Glutamatergic neuron (in vitro differentiated cells): ENCODE measurements at places on chromosomes 13 and 19. TPM values are rescaled to one million over a fixed set of nuclear protein-coding genes. Genes with fewer than 3 reads are reported as not detected.

DNA sequence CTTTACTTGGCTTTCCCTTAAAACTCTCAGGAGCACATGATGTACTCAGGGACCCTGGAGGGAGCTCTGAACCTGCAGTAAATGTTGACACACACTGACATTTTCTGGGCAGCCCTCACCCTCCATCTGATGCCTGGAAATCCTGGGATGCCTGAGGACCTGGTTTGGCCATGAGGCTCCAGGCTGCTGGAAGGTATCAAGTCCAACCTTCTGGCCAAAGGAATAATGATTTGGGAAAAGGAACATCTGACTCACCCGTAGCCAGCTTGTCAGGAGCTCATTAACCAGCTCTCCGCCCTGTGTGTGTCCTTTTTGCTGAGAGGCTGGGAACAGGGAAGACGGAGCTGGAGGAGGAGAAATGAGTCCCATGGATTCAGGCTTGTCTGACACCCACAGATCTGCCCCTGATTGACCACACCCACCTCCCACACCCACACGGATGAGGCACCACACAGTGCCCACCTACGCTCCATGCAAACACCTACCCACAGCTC, 10.3 kb downstream of the ZNF558 start:
- DNase-seq, result no peak

DNA sequence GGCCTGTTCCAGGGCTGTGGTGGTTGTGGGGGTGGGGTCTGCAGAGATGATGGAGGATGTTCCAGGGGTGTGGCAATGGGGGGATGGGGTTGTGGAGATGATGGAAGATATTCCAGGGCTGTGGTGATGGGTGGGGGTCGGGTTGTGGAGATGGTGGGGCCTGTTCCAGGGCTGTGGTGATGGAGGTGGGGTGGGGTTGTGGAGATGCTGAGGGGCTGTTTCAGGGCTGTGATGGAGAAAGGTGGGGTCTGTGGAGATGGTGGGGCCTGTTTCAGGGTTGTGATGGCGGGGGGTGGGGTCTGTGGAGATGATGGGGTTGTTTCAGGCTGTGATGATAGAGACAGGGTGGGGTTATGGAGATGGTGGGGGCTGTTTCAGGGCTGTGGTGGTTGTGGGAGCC, 62.0 kb downstream of the TEX29 start:
- peak; percentile 2 for DNase-seq

Gene MTUS2
- 6.8 TPM for total RNA-seq

GRCh38 chr13:97220151-97220900, 1.8 kb upstream of the MBNL2 start:
- no peak for DNase-seq

GRCh38 chr13:74562381-74562780, 428.2 kb upstream of the KLF12 start:
- DNase-seq, result no peak

Gene FXYD1
- total RNA-seq, result not detected

GRCh38 chr19:19403373-19403901, 2.0 kb upstream of the GATAD2A start:
- no peak for DNase-seq

Gene SLC25A41
- total RNA-seq, result 0.29 TPM

GRCh38 chr19:23310729-23311211, 60.6 kb upstream of the ZNF724 start:
- DNase-seq, result no peak

DNA sequence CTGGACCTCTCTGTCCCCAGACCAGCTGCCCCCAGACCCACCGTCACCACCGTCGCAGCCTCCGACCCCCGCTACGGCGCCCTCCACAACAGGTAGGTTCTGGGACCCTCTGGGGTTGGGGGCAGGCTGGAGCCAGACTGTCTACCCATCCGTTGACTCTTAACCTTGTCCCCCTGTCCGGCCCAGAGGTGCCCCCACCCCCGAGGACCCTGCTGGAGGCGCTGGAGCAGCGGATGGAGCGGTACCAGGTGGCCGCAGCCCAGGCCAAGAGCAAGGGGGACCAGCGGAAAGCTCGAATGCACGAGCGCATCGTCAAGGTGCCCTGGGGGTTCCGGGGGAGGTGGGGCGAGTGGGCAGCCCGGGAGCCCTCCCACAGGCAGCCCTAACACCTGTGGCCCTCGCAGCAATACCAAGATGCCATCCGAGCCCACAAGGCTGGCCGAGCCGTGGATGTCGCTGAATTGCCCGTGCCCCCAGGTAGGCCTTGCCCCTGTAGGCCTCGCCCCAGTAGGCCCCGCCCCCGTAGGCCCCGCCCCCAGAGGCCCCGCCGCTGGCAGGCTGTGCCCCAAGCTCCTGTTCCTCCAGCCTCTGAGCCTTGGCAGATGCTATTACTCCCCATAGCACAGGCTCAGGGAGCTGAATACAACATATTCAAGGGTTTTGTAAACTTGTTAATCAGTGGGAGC, 12.9 kb downstream of the CC2D1A start:
- no peak for DNase-seq

GRCh38 chr13:94218537-94218936, 260.9 kb downstream of the DCT start:
- DNase-seq, result no peak

GRCh38 chr13:50910485-50910805, 854 bp downstream of the RNASEH2B start:
- DNase-seq, result peak; percentile 50

GRCh38 chr19:18669524-18669817, 14.0 kb upstream of the CRTC1 start:
- no peak for DNase-seq

Gene SLITRK5
- 1.8 TPM for total RNA-seq

DNA sequence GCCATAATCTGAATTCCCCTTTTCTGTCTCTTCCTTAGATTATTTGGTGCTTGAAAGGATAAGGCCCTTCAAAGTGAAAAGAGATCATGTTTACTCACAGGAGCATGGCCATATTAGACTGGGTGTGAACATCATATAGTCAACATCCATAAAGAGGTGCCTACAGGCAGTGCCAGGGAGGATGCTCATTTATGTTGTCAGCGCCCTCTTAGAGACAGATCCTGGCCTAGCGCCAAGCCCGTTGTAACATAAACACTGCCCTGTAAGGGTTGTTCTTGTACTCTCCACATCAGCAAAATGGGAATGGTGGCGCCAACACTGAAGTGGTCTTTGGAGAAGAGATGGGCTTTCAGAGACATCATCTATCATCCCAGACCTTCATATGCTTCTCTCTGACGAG, 16.1 kb downstream of the PCDH8 start:
- DNase-seq, result no peak

Gene ANKLE1
- 9.3 TPM for total RNA-seq

- DNase-seq, result no peak
Observed at GRCh38 chr19:40155749-40156265, 35.4 kb upstream of the MAP3K10 start.

DNA sequence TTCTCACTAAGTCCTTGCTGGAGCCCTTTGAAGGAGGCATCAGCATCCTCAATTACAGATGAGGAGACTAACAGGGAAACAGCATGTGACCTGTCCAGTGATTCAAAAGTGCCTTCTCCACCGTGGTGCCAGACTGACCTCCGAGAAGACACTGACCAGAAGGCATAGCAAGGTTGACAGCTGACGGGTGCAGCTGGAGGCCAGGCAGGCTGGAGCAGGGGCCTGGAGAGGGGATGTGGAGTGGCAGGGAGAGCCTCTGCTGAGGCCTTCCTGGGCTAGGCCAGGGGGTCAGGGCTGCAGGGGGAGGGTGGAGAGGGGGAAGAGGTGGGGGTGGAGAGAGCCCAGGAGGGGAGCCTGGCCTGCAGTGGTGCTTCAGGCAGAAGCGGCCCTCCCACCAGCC, 66.3 kb downstream of the KCTD15 start:
- no peak for DNase-seq

DNA sequence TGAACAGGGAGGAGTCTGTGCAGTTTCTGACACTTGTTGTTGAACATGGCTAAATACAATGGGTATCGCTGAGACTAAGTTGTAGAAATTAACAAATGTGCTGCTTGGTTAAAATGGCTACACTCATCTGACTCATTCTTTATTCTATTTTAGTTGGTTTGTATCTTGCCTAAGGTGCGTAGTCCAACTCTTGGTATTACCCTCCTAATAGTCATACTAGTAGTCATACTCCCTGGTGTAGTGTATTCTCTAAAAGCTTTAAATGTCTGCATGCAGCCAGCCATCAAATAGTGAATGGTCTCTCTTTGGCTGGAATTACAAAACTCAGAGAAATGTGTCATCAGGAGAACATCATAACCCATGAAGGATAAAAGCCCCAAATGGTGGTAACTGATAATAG, 16.1 kb downstream of the CEACAM6 start:
- no peak for DNase-seq

Gene KLC3
- total RNA-seq, result not detected

DNA sequence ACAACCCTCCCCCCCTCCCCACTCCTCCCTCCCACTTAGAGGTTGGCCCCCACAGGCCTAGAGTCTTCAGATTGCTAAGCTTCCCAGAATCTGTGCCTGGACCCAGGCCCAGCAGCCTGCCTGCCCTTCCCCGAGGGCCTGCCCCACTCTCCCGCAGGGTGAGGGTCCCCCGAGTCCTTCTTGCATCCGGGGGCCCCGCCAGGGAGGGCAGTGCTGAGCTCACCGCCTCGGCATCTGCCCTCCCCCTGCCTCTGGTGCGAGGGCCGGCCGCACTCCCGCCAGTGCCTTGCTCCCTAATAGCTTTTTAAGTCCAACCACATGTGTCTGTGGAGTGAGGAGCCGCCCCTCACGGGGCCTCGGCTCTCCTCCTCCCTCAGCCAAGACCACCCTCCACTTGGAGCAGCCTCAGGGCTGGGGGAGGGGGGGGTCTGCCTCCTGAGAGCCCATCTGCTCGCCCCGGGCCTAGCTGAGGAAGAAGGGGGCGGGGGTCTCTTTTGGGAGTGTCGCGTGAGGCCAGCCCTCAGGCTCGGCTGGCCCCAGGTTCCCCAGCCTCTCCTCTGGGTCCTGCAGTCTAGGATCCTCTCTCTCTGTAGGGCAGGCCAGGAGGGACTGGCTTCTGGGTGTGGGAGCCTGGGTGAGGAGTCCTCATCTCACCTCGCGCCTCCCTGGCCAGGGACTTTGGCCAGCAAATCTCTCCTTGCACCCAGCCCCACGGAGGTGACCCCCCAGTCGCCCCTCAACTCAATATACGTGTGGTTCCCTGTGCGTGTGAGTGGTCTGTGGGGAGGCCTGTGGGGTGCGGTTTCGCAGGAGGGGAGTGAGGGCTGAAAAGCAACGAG, 47.2 kb downstream of the LYL1 start:
- DNase-seq, result peak; percentile 73

DNA sequence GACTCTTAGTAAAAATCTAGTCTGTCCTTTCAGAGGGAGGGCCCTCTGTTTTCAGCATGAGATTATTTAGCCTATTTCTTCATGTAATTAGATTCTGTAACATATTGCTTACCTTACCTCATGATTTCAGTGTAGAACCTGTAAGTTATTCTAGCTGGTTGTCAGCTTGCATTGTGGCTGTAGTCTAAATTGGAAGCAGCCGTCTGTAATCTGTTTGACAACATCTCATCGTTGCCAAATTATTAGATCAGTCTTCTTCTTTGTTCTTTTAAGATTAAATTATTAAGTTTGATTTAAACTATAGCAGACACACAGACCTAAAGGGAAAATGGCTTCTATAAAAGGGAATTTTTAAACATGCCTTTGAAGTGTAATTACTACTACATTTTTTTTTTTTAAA, 34.8 kb downstream of the SLAIN1 start:
- no peak for DNase-seq

Gene NANOS3
- not detected for total RNA-seq
